ENCODE measurements at places on chromosomes 1 and 21.

DNA sequence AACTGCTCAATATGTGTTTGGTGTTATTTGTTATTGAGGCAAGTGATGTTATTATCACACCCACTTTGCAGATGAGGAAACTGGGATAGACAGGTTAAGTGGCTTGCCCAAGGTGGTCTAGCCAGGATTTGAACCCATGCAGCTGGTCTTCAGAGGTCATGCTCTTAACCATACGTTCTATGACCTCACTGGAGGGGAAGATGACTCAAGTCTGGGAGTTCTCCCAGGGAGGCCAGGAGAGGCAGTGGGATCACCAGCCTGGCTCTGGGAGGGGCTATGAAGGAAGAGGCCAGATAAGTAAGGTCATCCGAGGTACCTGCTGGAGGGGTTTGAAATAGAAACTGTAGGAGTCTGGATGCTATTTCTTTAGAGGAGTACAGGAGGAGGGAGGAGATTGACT, 95.3 kb downstream of the NAV1 start:
- DNase-seq = no peak

DNA sequence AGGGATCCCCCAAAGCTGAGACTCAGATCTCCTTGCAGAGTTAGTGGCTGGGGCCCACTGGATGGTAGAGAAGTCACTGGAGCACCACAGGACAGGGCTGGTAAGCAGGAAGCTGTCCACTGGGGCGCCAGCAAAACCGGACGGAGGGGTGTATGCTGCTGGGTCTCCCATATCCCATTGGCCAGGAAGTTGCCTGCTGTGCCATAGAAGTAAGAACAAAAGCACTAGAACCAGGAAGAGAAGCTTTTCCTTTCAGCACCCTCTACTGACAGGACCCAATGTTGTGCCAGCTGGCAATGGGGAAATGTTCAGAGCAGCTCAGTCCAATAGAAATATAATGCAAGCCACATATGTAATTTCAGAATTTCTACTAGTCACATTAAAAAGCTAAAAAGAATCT, 146.6 kb downstream of the SPATA46 start:
- no peak for DNase-seq

DNA sequence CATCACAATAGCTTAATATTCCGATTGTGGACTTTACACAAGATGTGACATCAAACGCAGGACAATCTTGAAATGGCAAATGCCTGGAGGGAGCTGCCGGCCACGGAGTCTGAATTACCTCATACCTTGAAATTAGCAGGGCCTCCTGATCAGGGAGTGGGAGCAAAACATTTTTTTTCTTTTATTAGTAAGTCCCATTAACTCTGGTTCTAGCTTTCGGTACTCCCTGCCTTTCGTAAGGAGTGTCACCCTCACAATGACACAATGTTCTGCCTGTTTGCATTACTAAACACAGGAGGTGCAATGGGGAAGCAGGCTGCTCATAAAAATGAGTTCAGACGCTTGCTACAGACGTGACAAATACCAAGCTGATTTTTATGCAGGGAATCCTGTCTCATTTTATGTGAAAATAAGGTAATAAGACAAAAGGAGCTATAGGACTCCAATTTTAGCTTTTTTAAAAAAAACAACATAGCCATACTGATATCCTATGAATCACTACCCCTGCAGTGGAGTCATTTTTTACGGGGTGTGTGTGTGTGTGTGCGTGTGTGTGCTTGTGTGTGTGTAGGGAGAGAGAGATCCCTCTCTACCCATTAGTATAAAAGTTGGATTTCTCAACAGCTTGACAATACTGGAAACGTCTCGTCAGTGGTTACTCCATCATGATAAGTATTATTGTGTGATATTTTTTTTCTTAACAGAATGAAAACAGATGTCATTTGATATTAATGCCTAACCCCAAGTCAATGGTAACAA, 205.1 kb upstream of the RUNX1 start:
- no peak for DNase-seq

DNA sequence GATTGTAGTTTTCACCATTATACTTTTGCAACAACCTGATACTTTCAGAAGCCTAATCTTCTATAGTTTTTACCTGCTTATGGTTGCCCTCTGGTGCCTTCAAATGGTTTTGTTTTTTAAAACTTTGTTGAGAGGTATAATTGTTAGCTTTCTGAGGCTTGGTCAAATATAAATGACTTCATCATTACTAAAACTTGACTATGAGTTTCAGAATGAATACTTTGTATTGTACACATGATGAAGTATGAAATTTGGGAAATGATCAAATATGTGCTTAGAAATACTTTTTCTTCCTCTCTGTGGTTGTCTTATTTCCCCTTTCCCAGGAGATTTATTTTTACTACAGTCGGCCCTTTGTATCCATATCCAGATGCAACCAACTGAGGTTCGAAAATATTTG, 151.8 kb upstream of the B3GALT2 start:
- DNase-seq = no peak

DNA sequence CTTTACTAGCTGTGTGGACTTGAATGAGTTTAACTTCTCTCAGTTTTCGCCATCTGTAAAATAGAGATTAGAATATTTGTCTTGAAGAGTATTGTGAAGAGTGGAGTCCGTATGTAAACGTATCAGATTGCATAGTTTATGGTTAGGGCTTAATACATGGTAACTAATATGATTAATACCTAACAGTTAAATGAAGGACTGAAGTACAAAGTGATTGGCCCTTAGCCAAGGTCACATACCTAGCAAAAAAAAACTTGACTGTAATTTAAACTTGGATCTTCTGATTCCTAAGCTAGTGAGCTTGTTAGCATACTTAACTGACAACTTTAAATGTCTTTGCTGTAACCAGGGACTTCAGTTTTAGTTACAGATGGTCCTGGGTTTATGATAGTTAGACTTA, 1.9 kb downstream of the GIPC2 start:
- DNase-seq = no peak

DNA sequence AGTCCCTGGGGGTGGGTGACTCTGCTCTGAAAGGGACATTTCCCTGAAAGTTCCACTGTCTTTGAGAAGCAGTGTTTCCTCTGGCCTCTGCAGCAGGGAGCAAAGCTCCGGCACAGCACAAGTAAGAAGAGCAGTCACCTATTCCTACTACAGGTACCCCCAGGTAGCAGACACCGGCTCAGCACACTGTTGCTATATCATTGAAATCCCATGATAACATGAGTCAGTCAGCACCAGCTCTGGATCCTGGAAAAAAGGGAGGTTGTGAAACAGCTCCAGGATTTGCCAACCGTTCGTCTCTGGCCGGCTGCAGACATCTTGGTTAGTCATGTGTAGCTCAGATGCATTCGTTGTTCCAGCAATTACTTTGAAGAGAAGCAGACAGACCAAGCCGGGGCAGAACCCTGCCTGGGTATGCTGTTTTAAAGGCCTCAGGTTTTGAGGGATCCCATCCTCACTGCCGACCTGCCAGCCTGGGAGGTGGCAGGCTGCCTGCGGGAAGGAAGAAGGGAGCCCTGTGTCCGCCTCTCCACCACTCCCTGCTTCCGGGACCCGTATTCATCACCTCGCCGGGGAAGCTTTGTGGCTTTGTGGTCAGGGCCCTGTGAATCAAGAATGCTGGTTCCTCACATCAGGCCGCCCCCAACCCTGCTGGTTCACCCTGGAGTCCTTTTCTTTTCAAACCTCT, 139.2 kb downstream of the CLIC6 start:
- peak; percentile 86 for DNase-seq

DNA sequence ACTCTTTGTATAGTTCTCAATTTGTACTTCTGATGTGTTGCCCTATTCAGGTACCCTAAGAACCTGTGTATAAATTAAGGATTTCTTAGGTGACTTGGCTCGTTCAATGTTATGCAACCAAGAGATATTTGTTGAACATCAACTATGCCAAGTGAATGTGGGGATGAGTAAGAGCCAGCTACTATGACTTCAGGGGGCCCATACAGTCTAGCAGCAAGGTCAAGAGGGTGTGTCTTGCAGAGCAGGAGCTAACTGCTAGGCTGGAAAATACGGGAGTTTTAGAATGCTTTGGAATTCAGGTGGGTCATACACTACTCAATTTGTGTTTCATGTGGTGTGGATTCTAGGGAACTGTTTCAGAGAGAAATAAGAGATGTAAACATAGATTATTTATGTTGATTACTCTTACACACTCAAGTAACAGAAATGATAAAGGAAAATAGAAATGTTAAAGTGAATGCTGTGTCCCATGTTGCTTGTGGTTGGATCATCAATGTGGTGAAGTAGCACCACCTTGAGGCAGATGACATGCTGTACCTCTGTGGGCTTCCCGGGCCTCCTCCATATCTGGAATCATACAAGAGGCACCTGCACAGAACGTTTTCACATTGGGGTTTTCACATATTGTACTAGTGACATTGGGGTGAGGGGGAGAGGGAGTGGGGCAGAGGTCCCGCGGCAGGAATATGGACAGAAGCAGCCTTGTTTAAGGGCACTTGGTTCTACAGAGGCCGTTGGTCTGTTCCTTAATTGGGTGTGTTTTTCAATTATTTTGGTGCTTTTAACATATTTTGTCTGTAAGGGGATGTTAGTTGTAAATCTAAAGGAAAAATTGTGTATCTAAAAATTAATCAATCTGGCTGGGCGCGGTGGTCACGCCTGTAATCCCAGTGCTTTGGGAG, 12.4 kb downstream of the ARPC5 start:
- DNase-seq = peak; percentile 71

DNA sequence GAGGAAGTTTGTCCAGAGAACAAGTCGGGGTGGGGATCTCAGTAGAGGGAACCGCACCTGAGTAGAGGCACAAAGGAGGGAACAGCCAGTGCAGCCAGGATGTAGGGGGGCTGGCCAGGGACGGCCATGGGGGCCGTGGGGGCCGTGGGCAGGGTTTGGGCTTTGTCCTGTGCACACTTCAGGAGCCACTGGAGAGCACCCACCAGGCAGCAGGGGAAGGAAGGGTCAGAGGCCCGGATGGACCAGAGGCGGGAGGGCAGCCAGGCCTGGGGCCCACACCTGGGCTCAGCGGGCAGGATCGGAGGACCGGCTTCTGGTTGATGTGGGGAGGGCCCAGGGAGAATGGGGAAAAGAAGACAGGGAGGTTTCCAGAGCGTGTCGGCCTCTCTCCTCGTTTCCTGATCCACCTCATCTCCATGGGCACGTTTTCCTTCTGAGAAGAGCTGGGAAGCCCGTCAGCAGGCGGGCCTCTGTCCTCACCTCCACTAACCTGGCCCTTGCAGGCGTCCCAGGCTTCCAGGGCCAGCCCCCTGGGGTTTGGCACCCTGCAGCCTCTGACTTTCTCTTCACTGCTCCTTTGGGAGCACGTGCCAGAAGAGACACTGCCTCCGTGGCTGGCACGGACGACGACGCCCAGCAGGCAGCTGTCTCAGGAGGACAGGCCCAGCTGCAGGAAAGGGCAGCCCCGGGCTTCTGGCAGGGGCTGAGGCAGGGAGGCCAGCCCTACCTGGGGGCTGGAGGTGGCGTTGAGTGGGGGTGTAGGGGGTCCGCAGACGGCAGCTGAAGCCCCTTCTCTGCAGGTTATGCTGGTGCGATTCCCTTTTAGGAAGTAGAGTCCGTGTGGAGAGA, 16.8 kb upstream of the PDXK start:
- DNase-seq = no peak

GRCh38 chr1:15866721-15867201, 19.3 kb downstream of the SPEN start:
- DNase-seq = no peak

- DNase-seq = no peak
These were observed 54.0 kb upstream of the CTTNBP2NL start for GRCh38 chr1:112341986-112342385.

- DNase-seq = no peak
These were observed 29.6 kb downstream of the ACOT11 start for GRCh38 chr1:54577612-54578011.
